ENCODE measurements at places on chromosomes 5 and 9. TPM values are rescaled to one million over a fixed set of nuclear protein-coding genes. Genes with fewer than 3 reads are reported as not detected.

The PCDHGB1 gene
- 1.7 TPM for total RNA-seq

The CNTLN gene
- total RNA-seq, result 5.5 TPM

The PCDHB12 gene
- total RNA-seq, result not detected

The ISL1 gene
- total RNA-seq, result not detected

The SLC27A6 gene
- total RNA-seq, result not detected

The SPATA31C1 gene
- total RNA-seq, result not detected

The CBY3 gene
- not detected for total RNA-seq

The PLPP6 gene
- 7.8 TPM for total RNA-seq

The FOXD4L4 gene
- total RNA-seq, result 0.13 TPM

The CTXN3 gene
- total RNA-seq, result not detected

The PCDHGC4 gene
- total RNA-seq, result not detected

The TAS2R1 gene
- not detected for total RNA-seq

The ZFP2 gene
- not detected for total RNA-seq

The PCDHA9 gene
- not detected for total RNA-seq

The PCDHB3 gene
- total RNA-seq, result not detected

The IFNA13 gene
- not detected for total RNA-seq

The SDHA gene
- total RNA-seq, result 92.2 TPM

The WHRN gene
- 3.9 TPM for total RNA-seq

The WDR38 gene
- total RNA-seq, result not detected

The BAG1 gene
- total RNA-seq, result 141 TPM

The DCP2 gene
- total RNA-seq, result 10.3 TPM

The RXFP3 gene
- not detected for total RNA-seq

The XRCC4 gene
- 15.5 TPM for total RNA-seq
